ENCODE measurements at places on chromosomes 6 and 20.

DNA sequence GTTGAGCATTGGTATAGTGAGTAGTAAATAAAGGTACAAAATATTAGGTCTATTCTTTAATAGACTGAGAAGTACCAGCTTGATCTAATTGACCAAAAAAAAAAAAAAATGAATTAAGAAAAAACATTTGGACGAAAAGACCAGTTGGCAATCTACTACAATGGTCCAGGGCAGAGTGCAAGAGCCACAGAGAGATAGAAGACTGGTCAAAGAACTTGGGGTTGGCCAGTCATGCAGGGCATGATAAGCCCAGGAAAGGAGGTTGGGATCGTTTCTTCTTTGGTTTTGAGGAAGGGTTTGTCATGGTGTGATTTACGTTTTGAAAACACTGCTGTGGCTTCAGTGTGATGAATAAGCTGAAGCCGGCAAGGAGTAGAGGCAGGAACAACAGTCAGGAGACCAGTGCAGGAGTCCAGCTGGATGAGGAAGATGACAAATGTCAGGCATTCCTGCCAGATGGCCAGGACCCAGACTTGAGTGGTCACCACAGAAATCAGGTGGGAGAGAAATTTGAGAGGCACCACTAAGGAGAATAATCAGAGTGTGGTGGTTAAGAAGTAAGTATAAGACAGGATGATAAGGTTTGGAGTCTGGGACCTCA, 14.0 kb downstream of the SMLR1 start:
- DNase-seq, result no peak

DNA sequence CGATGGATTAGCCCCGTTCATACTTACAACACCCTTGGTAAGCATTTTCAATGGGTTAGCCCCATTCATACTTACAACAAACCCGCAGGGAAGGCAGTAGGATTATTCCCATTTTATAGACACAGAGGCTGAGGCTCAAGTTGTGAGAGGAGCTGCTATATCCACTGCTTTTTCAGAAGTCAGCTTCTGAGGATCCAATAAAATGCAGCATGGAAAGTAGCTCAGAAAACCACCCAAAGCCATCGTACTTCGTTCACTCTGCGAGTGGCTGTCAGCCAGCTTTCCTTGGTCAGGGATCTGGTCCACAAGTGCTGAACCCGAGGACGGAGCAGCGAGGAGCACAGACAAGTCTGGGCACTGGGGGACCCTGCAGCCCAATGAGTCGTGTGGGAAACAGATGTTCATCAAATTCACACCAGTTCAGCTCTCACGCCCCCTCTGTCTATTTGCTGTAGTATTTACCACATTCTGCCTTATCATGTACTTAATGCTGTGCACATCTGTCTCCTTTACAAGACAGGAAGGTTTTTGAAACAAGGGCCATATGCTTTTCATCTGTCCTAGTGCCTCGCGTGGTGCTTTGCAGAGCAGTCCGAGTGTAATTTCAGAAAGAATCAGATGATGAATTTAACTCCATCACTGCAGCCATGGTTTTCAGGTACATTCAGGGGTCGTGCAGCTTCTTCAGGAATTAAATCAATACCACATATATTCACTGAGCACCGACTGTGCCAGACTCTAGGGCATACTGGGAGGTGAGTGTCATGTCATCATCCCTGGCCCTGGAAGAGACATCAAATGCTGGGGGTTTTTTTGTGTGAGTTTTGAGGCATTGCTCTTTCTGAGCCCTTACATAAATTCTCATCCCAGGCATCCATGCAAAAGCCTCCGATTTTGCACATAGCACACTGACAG, 256.9 kb downstream of the CDH26 start:
- DNase-seq, result no peak

GRCh38 chr6:17042422-17043147, 59.3 kb upstream of the STMND1 start:
- peak; percentile 36 for DNase-seq

DNA sequence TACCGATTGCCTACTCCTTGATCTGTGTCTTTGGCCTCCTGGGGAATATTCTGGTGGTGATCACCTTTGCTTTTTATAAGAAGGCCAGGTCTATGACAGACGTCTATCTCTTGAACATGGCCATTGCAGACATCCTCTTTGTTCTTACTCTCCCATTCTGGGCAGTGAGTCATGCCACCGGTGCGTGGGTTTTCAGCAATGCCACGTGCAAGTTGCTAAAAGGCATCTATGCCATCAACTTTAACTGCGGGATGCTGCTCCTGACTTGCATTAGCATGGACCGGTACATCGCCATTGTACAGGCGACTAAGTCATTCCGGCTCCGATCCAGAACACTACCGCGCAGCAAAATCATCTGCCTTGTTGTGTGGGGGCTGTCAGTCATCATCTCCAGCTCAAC, 13.5 kb downstream of the CCR6 start:
- DNase-seq, result no peak

DNA sequence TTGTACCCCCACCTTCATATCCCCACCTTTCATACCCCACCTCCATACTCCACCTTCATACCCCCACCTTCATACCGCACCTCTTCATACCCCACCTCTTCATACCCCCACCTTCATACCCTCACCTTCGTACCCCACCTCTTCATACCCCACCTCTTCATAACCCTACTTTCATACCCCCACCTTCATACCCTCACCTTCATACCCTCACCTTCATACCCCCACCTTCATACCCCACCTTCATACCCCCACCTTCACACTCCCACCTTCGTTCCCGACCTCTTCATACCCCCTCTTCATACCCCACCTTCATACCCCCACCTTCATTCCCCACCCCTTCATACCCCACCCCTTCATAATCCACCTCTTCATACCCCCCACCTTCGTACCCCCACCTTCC, 92.9 kb upstream of the NAA20 start:
- no peak for DNase-seq

- no peak for DNase-seq
These were observed 434.7 kb downstream of the BCKDHB start for GRCh38 chr6:80541181-80541580.

- no peak for DNase-seq
These were observed 459.1 kb upstream of the JAG1 start for GRCh38 chr20:11132819-11133415.
